ENCODE measurements at places on chromosomes 3 and 15.

GRCh38 chr3:174046311-174046710, 648.8 kb downstream of the NLGN1 start:
- DNase-seq, result no peak

DNA sequence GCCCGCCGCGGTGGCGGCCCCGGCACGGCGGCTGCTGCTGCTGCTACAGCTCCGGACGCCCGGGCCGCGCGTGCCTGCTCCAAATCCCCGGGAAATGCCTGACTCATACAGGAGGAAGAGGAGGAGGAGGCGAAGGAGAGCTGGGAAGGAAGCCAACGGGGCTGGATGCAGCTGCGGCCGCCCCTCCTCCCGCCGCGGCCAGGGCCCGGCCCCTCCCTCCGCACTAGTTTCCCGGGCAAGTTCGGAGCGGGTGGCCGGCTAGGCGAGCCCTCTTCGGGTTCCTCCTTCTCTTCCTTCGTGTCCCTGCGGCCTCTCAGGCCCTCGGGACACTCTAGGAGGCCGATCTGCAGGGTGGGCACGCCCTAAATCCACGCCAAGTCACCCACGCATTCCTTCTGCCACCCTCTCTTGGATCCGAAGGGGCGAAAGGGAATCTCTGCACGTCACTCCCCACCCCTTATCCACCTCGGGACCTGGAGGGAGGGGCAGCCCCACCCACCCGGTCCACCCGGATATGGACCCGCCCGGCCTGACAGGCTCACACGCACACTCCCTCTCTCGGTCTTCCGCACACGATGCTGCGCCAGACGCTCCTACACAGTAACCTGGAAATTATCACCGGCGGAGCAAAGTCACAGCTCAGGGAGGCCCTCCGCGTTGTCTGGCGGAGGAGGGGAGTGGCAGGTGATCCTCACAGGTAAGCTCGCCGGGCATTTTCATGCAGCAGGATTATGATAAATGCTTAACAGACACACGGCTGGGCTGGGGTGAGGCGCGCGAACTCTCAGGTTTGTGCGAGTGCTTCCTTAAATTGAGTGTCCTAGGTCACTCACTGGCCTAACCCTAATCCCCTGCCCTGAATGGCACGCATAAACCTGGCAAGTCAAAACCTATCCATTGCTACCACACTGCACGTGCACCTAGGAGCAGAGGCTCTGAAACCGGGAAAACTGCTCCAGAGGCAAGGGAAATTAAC, at the start of the genes OSBPL10 and ZNF860:
OSBPL10 (minus strand) TSS at position 57 of the 976 bp plus-strand sequence. CDS start 83 bp downstream, outside the sequence.
ZNF860 (plus strand) TSS at position 545 of the 976 bp plus-strand sequence. CDS start 7,330 bp downstream, outside the sequence.
- DNase-seq, result peak; percentile 85

- DNase-seq, result no peak
These were observed 2.2 kb downstream of the NXPE3 start for GRCh38 chr3:101781166-101781565.

- no peak for DNase-seq
These were observed 407.9 kb upstream of the GRM7 start for GRCh38 chr3:6452974-6453373.
